Glomerular endothelial cell (primary cell): ENCODE measurements at places on chromosomes 3 and 15.

GRCh38 chr3:127224118-127224517 lies 31.2 kb downstream of the PRR23E start:
- DNase-seq, result no peak

DNA sequence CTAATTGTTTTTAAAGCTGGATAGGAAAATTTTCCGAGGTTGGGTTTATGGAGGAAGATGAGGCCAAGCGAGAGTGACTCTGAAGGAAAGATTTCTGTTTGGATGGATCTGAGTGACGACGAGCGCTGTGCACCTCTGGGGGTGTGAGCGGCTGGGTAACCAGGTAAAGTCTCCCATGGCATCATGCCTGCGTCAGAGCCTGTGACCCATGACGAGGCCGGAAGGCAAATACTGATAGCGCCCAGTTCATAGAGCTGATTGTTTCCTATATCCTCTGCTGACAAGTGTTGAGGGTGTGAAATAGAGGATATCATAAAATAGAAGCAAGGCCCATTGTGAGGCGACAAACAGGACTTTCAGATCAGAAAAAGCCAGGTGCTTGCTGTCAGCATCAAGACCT lies 33.7 kb upstream of the MAGEF1 start:
- no peak for DNase-seq

- DNase-seq, result no peak
These were observed 97.5 kb upstream of the TLE3 start for GRCh38 chr15:70195171-70195570.

DNA sequence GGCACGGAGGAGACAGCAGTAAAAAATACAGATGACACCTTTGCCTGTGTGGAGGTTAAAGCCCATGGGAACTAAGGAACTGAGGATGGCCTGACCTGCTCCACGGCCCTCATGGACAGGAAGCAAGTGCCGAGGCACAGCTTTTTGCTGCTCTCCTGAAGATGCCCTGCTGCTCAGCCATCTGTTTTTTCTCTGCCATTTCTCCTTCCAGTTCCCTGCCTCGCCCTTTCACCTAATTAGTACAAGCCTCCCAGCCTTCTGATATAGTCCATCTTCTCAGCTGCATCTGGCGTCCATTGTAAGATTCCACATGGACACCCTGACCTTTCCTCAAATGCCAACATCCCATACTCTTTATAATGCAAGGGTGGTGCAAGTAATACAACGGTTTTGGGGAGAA lies 11.8 kb upstream of the CXCR6 start:
- DNase-seq, result no peak

- no peak for DNase-seq
These were observed 77.4 kb downstream of the LSM3 start for GRCh38 chr3:14256046-14256445.

- DNase-seq, result no peak
These were observed 7.1 kb downstream of the OR5K2 start for GRCh38 chr3:98504539-98504938.

GRCh38 chr3:127779747-127780146 lies 42.6 kb downstream of the MGLL start:
- no peak for DNase-seq

- no peak for DNase-seq
These were observed 19.9 kb upstream of the ALPK3 start for GRCh38 chr15:84797212-84797611.

GRCh38 chr3:37510755-37511154 lies 336.4 kb upstream of the LRRFIP2 start:
- no peak for DNase-seq

- DNase-seq, result peak; percentile 71
These were observed 23.5 kb downstream of the DNAH1 start for GRCh38 chr3:52339612-52340011.

DNA sequence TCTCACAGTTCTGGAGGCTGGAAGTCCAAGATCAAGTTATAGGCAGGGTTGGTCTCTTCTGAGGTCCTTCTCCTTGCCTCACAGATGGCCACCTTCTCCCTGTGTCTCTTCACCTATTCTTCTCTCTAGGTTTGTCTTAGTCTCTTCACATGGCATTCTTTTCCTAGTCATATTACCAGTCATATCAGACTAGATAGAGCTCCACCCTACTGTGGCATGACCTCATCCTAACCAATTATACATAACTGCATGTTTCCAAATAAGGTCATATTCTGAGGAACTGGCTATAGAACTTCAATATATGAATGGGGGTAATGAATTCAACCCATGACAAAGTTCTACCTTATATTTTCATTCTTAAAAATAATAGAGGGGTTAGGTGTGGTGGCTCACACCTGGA lies 196.4 kb upstream of the UBE3A start:
- no peak for DNase-seq

DNA sequence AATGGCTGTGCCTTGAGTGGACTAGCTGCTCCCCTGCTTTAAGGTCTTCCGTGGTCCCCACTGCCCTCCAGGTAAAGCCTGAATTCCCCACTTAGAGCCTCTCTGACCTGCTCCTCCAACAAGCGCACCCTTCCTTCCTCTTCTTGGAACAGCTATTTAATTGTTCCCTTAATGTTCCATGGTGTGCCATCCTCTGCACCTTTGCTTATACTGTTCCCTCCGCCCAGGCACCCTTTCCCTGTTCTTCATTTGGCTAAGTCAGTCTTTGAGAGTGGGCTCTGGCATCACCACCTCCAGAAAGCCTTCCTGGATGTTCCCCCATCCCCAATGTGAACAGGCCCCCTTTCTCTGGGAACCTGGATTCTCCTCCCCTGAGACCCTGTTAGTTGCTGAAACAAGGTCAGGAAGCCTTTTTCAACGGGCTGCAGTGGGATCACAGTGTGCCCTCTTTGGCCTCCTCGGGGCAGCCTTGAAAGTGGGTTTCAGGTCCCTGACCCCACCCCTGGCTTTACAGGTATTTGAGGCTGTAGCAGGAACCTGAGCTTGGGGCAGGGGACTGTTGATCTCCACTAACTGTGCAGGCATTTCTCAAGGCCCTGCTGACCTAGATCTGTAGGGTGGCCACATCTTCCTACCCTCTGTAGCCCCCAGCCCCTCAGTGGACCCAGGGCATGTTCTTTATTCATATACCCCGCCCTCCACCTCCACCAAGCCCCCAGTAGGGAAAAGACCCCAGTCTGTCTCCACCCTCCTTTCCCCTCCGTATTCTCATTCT lies 5.0 kb downstream of the ISLR start:
- DNase-seq, result no peak

GRCh38 chr3:12559520-12559919 lies 2.6 kb downstream of the MKRN2 start:
- no peak for DNase-seq

DNA sequence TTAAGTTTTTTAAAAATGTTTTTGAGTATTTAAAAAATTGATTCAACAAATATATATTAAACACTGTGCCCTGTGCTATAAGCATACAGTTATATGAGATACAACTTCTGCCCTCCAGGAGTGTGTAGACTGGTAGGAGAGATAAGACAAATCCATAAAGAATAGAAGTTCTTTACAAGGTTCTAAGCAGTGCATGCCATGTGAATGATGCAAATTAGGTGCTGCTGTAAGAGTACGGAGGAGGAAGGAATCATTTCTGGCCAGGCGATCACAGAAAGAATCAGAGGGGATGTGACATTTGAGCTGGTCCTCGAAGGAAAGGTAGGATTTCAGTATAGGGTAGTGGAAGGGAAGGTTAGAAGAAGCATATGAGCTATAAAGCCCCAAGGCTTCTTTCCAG lies 14.0 kb downstream of the MAPKBP1 start:
- DNase-seq, result no peak

DNA sequence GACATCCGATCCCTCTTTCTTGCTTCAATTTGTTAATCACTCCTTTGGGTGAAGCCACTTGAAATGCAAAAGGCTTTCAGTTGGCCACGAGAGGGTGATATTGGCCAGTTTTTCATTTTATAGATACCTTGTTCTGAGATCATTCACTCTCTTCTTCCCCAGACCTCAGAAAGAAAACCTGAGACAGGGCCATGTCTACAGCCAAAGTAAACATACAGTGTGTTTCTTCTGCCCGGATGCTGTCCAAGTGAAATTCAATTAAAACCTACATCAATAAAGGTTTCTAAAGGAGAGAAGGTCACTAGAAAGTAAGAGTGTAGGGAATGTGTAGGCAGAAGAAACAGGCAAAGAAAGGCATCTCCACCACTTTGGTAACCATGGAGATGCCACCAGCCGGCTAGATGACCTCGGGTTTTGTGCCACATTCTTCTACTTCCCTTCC lies 39.5 kb upstream of the FMN1 start:
- no peak for DNase-seq

DNA sequence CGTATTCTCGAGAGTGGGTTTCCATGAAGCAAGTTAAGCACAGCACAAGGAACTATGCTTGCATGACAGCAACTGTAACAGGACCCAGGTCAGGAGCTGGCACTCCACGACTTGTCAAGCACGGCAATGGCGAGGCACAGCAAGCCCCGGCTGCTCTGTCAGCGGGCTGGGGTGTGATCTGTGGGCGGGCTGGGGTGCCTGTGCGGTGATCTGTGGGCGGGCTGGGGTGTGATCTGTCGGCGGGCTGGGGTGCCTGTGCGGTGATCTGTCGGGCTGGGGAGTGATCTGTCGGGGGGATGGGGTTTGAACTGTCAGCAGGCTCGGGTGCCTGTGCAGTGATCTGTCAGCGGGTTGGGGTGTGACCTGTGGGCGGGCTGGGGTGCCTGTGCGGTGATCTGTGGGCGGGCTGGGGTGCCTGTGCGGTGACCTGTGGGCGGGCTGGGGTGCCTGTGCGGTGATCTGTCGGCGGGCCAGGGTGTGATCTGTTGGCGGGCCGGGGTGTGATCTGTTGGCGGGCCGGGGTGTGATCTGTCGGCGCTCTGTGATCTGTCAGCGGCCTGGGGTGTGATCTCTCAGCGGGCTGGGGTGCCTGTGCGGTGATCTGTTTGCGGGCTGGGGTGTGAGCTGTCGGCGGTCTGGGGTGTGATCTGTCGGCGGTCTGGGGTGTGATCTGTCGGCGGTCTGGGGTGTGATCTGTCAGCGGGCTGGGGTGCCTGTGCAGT lies 205.7 kb downstream of the XXYLT1 start:
- DNase-seq, result no peak

DNA sequence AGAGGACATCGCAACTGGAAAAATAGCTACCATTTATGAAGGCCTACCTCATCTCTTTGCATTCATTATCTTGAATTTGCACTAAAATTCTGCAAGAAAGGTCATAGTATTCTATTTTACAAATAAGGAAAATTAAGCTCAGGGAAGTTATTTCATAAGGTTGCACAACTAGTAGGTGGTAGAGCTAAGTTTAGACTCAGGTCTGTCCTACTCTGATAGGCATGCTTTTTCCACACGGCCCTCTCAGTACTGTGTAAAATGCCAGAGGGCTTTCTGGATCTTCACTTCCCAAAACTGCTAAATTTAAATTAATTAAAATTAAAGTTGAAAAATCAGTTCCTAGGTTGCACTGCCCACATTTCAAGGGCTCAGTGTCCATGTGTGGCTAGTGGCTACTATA lies 18.3 kb downstream of the MAP2K1 start:
- DNase-seq, result no peak

DNA sequence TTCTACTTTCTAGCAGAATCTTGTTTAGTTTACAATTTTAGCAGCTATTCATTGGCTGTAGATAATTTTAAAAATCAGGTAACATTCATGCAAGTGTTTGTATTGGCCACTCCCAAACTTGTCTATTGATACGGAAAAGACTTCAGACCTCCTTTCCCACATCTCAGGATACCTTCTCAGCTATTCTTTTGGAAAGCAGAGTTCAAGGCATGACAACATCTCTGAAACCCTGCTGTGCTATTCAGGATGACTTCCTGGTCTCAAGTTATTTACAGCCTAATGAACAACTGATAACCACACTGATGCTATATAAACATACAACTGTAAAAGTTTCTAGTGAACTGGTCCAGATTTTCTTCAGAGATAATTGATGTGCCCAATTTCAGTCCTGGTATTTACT lies 55.8 kb downstream of the DZIP3 start:
- DNase-seq, result no peak

- DNase-seq, result peak; percentile 34
These were observed 186.7 kb downstream of the NSUN3 start for GRCh38 chr3:94249491-94250079.
